Stimulated activated CD8-positive, alpha-beta memory T cell treated with anti-CD3 and anti-CD28 coated beads, Interleukin-7, amount 100 ng/mL, for 48 hours (primary cell): ENCODE measurements at places on chromosomes 7 and 10.

DNA sequence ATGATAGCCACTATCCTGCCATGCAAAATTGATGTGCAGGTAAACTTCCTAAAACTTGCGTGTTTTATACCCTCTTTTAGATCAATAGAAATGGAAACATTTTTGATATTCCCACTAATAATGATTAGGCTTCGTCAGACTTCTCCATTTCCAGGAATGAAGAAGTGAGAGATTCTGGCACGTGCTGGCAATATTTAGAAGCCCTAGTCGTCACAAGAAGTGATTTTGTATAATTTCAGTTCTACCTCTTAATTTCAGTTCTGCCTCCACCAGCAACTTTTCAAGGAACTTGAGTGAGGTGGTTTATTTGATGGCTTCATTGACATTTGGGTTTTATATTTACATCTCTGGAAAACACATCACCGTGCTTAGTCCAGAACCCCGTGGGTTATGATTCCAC lies 61.9 kb downstream of the MRC1 start:
- DNase-seq: no peak

DNA sequence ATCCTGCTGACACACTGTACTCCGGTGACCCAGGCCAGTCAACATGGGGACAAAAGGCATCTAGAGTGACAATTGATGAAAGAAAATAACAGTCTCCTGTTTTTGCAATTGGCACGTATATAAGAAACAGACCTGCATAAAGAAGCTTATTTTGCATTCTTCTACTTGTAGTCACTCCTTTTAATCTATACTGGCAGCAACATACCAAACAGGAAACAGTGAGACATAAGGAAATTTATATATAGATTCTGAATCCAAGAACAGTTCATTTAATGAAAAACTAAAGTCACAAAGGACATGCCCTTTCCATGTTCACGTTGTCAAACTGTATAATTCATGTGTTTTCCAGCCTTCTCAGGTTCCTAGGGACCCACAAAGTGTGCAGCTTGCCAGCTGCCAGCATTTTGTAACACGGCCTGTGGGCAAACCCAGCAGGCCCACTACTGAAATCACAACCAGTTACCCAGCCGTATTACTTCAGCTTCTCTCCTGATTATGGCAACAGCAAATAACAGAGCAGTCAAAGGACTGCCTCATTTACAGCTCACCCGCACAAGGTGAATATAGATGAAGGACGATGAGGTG lies 72.3 kb downstream of the AMPH start:
- DNase-seq: no peak

GRCh38 chr10:44702531-44702930 lies 208.6 kb upstream of the TMEM72 start:
- DNase-seq: no peak

GRCh38 chr10:113520690-113521474 lies 32.0 kb upstream of the HABP2 start:
- peak; percentile 15 for DNase-seq

- peak; percentile 99 for DNase-seq
Measured at GRCh38 chr7:67302113-67303039, 305.7 kb downstream of the TYW1 start.

DNA sequence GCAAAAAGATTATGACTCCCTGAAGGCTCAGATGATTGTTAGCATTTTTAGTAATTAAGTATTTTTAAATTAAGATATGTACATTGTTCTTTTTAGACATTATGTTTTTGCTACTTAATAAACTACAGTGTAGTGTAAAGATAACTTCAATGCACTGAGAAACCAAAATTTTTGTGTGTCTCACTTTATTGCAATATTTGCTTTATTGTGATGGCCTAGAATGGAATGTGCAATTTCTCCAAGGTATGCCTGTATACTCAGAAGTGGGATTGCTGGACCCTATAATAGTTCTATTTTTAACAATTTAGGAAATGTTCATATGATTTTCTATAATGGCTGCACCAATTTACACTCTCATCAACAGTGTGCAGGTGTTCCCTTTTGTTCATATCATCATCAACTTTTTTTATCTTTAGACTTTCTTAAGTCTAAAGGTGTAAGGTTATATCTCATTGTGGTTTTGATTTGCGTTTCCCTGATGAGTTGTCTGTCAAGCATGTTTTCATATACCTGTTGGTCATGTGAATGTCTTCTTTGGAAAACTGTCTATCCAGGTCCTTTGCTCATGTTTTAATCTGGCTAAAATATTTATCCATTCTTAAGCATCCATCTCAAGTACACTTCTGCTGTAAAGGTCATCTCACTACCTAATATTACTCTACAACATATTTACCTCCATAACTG lies 1323.5 kb upstream of the LRRTM3 start:
- DNase-seq: no peak

- DNase-seq: no peak
Measured at GRCh38 chr10:43375401-43376020, 4.1 kb downstream of the FXYD4 start.

- no peak for DNase-seq
Measured at GRCh38 chr7:124516911-124517310, 248.7 kb downstream of the GPR37 start.
